Renal pelvis (tissue), 12 donors: ENCODE measurements at places on chromosomes 4 and X. TPM values are rescaled to one million over a fixed set of nuclear protein-coding genes. Genes with fewer than 3 reads are reported as not detected.

The APLN gene
- 5.5 TPM for polyA plus RNA-seq

The CLGN gene
- 4.1 TPM for polyA plus RNA-seq

The SHROOM2 gene
- polyA plus RNA-seq = 19.8 TPM

The FDCSP gene
- polyA plus RNA-seq = 0.56 TPM

The SLC7A11 gene
- polyA plus RNA-seq = 2.1 TPM

The OTC gene
- not detected for polyA plus RNA-seq

The BCORL1 gene
- 21.0 TPM for polyA plus RNA-seq

The TREX2 gene
- polyA plus RNA-seq = 0.54 TPM

The ZNF141 gene
- polyA plus RNA-seq = 46.5 TPM

The CLNK gene
- polyA plus RNA-seq = 0.61 TPM

The PLS3 gene
- polyA plus RNA-seq = 241 TPM

The GAGE12J gene
- not detected for polyA plus RNA-seq

The PDE6B gene
- polyA plus RNA-seq = 40.3 TPM
